ENCODE measurements at places on chromosomes 2 and 18. TPM values are rescaled to one million over a fixed set of nuclear protein-coding genes. Genes with fewer than 3 reads are reported as not detected.

FNDC4 gene
- 1.9 TPM for total RNA-seq

C2orf78 gene
- total RNA-seq, result not detected

EML6 gene
- 2.1 TPM for total RNA-seq

SPP2 gene
- not detected for total RNA-seq

LRRTM1 gene
- not detected for total RNA-seq

HOXD9 gene
- 2.5 TPM for total RNA-seq

TYMS gene
- total RNA-seq, result 20.9 TPM

SLC5A7 gene
- not detected for total RNA-seq

SIX3 gene
- 0.24 TPM for total RNA-seq

REG3A gene
- total RNA-seq, result not detected
